DMS79 (cell line): ENCODE measurements at places on chromosomes 7 and 10.

DNA sequence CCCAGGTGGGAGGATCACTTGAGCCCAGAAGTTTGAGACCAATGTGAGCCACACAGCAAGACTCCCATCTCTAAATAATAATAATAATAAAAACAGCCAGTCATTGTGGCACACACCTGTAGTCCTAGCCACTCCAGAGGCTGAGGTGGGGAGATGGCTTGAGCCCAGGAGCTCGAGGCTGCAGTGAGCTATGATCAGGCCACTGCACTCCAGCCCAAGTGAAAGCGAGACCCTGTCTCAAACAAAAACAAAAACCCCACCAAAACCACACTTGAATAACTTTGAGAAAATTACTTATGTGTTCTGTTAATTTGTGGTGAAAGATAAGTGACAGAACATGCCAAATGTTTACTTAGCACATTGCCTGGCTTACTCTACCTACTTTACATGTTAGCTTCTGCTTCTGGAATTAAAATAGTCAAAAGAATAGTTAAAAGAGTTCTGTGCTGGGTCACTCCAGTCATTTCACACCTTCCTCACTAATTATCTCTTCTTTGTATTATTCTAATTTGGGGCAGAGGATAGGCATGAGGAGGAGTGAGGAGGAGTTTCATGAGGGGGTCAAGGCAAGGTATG, 9.8 kb downstream of the TMEM60 start:
- no peak for DNase-seq

DNA sequence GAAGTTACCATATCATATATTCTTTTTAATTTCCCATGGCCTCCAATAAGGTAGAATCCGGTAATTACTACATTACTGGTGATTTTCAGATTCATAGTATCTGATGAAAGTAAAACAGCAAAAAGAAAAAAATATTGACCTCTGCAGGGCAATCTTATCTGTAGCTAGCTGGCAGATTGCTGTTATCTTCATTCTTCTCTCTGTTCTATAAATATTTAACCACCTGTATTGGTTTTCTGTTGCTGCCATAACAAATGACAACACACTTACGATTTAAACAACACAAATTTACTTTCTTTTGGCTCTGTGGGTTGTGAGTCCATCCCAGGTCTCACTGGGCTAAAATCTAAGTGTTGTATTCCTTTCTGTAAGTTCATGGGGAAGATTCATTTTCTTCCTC, 164.5 kb downstream of the ZEB1 start:
- no peak for DNase-seq

GRCh38 chr10:101293007-101293723, 60.8 kb upstream of the BTRC start:
- DNase-seq: no peak

DNA sequence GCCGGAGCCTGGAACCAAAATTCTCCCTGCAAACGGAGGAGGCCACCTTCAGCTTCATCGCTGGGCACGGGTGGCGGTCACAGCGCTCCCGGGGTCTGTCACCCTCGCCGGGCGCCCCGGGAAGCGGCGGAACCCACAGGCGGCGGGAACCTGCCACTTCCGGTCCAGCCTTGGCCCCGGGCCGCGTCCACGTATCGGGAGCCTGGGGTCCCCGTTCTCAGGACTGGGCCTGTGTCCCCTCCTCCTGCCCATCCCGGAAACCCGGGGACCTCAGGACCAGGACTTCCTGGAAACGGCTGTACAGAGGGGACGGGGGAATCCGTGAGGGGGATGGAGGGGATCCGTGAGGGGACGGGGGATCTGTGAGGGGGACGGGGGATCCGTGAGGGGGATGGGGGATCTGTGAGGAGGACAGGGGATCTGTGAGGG, 25.4 kb downstream of the PDGFA start:
- DNase-seq: no peak

GRCh38 chr10:91593834-91594233, 39.0 kb downstream of the PPP1R3C start:
- DNase-seq: no peak

DNA sequence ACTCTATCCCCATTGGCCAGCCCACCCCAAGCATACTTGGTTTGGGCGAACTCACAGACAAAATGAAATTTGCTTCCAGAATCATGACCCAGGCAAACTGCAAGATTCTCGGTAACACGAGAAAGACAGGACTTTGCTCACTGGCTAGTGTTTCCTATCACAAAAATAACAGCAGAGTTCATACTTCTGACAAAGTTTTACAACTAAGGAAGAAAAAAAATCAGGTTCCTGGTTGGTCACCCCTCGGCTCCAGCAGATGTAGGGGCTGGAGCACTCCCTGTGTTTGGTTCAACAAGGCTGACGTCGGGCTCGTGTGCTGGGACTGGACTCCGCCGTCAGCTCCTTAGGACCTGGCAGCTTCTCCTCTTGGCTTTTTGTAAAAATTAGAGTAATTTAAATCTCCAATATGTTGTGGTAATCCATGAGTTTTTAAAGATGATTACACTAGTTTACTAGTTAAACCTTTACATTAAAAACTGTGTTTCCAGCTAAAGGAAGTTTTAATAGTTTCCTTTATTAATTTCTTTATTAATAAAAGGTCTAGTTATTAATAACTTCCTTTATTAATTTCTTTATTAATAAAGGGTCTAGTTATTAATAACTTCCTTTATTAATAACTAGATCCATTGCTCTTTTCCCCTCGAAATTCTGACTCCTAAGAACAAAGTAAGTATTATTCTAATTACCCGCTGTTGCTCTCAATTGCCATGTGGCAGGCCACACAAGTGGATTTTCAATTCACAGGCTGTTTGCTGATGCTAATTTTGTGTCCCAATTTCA, 115.6 kb upstream of the RNF32 start:
- DNase-seq: no peak

DNA sequence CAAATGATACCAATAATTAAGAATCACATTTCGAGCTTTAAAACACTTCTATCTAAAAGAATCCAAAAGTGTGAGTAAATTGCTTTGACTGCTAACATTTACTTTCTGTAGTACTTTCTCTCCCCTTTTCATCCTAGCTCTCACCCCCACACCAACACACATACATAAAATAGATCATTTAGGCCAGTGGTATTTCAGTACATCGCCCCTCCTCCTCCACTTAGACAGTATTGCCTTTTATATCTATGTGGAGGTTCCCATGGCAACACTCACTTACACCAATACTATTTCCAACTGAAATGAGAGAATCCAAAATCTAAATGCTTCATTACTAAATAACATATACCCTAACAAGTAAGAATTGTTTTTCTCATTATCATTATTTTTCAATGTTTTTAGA, 58.9 kb downstream of the HIBADH start:
- DNase-seq: no peak

DNA sequence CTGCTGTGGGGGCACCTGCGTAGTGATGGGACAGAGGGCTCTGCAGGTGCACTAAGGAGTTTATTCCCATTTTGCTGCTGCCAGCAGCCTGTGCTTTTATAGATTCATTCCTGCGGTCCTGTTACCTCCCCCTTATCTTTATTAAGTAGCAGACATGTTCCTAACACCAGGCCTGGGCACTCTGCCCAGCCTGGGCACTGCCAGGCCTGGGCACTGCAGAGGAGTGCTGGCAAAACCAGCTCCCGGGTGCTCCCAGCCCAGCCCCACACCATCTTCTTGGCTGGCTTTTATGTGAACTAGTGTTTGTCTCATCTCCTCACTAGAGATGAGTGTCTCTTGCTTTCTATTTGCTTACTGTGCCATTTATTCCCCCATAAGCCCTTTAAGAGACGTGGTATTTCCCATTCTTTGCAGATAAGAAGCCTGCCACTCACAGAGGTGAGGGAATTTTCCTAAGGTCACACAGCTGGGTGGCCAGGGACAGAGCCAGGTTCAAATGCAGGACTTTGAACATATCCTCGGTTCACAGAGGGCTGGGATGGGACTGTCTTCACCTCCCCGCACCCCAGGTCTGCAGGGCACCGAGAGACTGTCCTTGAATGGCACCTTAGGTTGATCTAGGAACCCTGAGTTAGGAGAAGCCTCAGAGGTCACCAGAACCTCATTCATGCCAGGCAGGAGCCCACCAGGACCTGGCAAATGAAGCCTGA, 14.6 kb upstream of the DRGX start:
- DNase-seq: no peak

- DNase-seq: no peak
Observed at GRCh38 chr7:21198921-21199320, 229.0 kb upstream of the SP4 start.

GRCh38 chr10:6019796-6020195, 42.4 kb downstream of the IL2RA start:
- DNase-seq: no peak

DNA sequence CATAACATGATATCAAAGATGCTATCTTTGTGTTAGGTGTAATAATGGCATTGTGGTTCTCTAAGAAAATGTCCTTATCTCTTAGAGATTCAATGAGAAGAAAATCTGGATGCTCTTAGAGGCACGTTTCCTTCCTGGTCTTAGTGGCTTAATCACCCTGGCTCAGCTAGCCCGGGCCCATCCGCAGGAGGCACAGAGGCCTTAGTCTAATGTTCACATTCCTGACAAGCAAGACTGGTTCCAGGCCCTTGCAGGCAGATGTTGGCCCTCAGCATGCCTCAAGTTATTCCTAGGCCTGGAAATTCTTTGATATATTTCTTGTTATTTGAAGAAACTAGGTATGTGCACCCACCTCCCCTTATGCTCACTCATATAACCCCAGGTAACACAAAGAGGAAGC, 357.6 kb downstream of the SFMBT2 start:
- DNase-seq: no peak

GRCh38 chr7:140724706-140725105, 28.2 kb downstream of the NDUFB2 start:
- no peak for DNase-seq

GRCh38 chr10:132131581-132132420, 54.9 kb upstream of the DPYSL4 start:
- DNase-seq: no peak

DNA sequence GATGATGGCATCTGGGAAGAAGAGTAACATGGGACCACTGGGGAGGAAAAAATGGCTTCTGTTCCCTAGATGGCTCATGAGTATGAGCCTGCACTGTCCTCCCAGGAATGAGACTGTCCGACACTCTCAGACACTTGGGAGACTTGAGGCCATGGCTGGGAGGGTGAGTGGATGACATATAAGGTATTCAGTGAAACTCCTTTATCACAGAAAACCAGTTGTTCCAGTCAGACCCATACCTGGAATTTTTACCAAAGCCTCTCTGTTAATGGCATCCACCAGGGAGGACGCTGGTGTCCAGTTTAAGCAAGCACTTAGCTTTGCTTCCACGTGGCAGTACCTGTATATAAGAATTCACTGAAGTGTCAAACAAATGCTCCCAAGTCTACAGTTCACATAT, 116.7 kb upstream of the C10orf90 start:
- no peak for DNase-seq

DNA sequence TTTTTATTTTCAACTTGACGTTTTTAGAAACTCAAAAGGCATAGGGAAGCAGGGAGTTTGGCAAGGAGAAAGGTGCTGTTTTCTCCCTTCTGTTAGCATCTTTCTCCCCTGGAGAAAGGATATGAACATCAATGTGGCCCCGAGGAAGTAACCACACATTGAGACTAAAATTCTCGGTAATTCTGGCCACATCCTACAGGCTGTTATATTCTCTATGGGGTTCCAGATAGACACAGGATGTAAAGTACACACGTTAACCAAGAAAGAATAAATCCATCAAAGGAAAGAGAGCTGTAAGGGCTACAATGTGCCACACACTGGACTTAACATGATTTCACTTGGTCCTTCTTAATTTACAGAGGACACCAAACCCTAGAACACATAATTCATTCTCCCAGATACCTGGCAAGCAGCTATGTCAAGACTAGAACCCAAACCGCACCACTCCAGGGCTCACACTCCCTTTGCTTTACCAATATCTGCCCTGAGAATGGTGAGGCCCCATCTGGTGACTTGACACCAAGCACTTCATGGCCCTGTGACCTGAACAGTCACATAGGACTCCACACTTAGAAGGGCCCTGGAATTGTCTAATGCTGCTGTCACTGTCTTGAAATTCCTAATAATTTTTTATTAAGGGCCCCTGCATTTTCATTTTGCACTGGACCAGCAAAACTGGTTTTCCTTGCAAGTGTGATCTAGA, 73.9 kb downstream of the PRLHR start:
- no peak for DNase-seq

DNA sequence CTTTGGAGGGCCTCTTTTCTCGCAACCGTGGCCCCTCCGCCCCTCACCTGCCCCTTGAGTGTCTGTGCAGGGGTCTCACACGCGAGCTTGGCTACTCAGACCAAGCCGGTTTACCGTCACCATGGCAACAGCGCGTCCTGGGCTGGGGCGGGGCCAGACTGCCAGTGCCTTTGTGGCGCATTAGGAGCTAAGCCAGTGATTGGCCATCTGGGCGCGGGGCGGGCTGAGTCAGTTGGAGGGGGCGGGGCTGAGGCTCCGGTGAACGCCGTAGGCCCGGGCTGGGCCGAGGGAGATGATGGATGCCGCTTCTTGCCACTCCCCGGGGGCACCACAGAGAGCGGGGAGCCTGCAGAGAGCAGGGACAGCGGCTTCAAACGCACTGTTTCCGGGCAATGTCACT, 48.7 kb upstream of the FXYD4 start:
- DNase-seq: no peak

- no peak for DNase-seq
Observed at GRCh38 chr7:154304740-154305700, 252.8 kb downstream of the DPP6 start.

- no peak for DNase-seq
Observed at GRCh38 chr10:30763918-30764317, 134.4 kb upstream of the LYZL2 start.

DNA sequence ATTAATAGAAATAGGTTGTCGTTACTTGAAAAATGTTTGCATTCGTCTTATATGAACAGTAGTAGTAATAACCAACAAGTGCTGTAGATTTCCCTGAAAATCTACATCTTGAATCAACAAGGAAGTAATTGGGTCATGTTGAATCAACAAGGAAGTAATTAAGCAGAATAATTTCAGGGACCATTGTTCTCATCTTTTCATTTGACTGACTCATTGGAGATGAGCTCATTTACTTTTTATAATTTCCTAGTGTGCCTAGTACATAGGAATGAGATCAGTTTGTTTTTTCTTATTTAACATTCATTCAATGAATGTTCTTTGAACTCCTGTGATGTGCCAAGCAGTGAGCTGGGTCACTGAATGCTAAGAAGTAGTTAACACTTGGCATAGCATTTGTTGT, 8.2 kb downstream of the CLDN12 start:
- DNase-seq: no peak

DNA sequence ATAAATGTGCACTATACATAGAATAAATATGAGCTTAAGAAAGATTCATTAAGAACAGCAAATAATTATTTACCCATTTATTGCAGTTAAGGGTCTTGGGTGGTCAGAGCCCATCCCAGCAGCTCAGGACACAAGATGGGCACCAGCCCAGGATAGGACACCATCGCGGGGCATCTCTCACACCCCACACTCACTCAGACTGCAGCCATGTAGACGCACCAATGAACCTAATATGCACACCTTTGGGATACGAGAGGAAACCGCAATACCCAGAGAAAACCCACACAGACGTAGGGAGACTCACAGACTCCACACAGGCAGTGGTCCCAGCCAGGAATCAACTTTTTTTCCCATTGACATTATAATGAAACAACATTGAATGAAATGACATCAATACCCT, 36.0 kb downstream of the CARD11 start:
- no peak for DNase-seq
